MM.1S (cell line): ENCODE measurements at places on chromosomes 11 and 22.

DNA sequence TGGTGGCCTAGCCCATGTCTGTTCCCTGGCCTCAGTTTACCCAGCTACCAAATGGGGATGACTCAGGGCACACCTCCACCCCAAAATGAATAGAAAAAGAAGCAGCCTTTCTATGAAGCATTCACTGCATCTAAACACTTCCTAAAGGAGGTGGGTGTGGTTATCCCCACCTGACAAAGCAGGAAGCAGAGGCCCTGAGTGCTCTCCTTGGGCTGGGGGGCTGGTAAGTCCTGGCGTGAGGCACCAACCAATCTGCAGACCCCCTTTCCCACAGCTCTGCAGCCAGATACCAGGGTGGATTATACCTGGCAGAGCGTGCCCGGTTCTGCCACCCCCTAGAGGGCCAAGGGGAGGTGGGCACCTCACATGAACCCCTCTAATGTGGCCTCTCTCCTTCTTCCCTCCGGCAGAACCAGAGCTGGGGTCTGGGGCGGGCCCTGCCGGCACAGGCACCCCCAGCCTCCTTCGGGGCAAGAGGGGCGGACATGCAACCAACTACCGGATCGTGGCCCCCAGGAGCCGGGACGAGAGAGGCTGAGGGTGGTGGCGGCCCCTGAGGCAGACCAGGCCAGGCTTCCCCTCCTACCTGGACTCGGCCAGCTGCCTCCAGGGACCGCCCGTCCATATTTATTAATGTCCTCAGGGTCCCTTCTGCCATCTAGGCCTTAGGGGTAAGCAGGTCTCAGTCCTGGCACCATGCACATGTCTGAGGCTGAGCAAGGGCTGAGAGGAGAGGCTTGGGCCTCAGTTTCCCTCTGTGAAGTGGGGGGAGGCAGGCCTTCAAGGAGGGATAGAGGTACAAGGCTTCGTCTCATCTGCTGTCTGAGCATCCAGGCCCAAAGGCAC lies 9.2 kb downstream of the RHBDD3 start:
- DNase-seq, result no peak

DNA sequence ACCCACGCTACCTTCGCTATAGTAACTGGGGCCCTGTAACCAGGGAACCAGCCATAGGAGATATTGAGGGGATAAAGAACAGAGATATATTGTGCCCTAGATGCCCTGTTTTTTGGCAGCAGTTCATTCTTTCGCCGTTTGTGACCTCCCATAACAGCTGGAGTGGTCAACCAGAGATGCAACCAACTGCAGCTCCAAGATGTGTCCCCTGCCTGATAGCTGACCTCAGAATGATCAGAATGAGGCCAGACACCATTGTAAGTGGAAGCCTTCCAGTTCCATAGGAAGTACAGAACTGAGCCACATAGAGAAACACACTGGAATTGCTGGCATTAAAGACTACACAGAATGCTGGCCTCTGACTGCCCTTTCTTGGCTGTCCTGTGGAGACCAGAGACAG lies 39.2 kb downstream of the P4HA3 start:
- DNase-seq, result no peak

GRCh38 chr22:17922925-17923903 lies 101.1 kb downstream of the MICAL3 start:
- no peak for DNase-seq

DNA sequence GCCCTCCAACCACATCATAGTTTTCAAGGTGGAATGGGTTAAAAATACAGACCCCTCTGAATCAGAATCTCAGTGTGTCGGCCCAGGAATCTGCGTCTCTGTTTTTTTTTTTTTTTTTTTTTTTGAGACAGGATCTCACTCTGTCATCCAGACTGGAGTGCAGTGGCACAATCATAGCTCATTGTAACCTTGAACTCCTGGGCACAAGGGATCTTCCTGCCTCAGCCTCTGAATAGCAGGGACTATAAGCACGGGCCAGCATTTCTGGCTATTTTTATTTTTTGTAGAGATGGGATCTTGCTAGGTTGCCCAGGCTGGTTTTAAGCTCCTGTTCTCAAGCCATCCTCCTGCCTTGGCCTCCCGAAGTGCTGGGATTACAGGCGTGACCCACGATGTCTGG lies 28.2 kb downstream of the MIAT start:
- DNase-seq, result no peak

DNA sequence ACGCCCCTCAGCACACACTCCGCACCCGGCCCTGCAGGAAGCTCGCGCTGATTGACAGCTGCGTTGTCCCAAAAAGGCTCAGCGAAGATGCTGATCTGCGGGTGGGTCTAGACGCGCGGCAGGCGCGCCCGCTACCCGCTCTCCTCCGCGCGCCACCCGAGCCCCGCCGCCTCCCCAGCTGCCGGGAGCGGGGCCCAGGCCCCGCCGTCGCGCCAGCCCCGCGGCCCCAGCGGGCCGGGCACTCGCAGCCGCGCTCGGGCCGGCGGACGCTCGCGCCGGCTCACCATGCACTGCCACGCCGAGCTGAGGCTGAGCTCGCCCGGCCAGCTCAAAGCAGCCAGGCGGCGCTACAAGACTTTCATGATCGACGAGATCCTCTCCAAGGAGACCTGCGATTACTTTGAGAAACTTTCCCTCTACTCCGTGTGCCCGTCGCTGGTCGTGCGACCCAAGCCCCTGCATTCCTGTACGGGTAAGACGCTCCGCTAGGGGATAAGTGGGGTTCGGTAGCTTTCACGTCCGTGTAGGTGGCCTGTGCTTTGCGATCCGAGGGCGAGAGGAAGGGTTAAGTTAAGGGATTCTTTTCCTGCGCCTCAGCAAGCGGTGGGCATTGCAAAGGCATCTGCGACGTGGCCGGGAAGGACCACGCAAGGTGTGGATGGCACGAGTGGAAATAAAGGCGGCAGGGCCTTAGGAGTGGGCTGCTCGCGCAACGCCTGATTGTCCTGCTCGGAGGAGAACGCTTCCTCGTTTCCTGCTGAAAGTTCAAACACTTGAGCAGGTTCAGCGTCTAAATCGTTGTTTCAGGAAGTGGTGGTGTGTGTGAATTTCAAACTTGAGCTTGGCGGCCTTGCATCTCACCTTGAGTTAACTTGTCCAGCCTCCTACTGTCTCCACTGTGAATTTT lies at the start of gene BARX2:
Gene BARX2, plus strand, starts transcription at position 98 of the 907 bp plus-strand sequence. Its CDS starts 188 bp downstream, at position 286.
- DNase-seq, result peak; percentile 79

GRCh38 chr11:83175815-83176214 lies 17.7 kb upstream of the ANKRD42 start:
- no peak for DNase-seq

DNA sequence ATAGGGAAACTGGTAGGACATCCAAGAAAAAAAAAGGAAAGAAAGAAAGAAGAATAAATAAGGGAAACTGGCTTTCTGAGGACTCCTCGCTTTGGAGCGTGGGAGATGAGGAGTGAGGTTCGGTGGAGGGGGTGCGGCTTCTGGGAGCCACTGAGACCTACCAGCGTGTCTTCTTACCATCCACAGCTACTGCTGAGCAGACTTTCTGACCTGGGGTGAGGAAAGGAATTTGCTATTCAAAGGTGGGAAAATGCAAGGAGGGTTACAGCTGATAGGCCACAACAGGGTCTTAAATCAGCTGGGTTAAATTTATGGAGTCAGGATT lies 488 bp upstream of the SELENOM start:
- DNase-seq, result no peak

DNA sequence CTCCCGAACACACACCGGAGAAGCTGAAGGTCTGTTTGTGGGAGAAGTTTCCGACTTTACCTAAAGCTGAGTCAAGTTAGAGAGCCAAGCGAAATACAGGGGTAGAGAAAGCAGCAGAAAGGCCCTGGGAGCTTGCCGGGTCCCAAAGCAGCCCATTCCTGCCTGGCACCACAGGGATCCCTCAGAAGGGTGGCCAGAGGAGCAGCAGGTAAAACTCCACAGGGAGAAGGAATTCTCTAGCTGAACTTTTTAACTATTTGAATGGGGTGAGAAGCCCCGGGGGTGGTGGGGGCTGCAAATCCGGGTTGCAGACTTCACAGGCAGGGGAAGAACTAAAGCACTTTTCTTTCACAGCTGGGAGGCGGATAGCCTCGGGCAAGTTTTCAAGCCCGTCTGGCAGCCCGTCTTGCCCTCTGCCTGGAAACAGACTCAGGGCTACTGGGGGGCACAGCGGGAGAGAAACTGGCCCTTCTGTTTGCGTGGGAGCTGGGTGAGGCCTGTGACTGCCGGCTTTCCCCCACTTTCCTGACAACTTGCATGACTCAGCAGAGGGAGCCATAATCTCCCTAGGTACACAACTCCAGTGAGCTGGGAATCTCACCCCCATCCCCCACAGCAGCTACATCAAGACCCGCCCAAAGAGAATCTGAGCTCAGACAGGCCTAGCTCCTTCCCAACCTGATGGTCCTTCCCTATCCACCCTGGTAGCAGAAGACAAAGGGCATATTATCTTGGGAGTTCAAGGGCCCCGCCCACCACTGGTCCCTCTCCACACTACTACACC lies 311.0 kb downstream of the SBF2 start:
- no peak for DNase-seq

DNA sequence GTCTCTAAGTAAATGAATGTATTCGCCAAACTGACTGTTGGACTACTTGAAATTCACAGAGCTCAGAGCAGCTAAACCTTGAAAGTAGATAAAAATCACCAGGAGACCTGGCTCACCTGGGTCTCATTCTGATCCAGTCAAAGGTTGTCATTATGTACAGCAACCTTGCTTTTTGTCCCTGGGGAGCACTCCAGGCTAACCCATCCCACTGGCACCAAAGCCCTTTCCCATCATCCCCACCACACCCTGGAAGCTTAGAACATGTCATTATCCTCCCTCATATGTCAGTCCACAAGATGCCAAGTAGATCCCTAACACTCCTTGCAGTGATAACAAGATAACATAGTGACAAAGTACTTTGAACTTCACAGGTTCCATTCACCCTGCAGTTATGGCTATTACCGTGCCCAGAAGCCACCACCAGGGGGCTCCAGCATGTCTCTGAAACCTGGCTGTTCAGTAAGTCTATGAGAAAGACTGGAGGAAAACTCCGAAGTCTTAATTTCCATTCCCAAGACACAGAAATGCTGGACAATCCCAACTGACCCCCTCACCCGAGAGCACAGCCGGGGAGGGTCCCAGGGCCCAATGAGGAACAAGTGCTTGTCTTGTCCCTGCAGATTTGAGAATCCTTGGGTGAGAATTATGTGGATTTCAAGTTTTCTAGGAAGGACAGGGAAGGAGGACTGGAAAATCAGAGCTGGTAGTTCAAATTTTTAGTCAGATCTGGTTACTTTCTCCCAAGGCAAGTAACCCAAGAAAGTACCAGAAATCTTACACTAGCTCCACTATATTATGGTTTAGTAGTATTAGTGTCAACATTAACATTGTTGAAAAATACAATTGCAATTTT lies 43.0 kb upstream of the USP47 start:
- peak; percentile 76 for DNase-seq

GRCh38 chr22:24697621-24698082 lies 76.9 kb downstream of the PIWIL3 start:
- no peak for DNase-seq

DNA sequence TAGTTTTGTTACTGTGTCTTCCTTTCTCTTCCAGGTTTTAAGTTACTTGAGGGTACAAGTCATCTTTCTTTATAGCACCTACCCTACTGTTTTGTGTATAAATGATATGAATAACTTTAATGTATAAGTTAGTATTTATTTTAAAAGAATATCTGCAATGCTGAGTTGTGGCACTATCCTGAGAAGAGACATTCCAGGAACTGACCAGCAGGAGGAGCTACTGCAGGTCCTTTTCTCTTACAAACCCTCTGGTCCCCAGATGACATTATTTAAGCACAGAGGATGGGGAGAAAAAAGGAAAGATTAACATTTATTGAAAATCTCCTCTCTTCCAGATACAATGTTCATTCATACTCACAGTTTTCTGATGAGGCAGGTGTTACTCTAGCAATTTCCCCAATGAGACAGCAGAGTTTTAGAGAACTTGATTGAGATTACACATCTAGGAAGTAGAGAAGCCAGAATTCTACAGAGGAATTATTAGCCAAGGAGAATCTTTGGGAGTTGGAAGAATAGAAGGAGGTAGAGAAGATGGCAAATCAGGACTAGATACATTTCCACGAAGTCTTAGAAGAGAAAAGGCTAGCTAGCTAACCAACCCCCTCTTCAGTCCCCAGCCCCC lies 541.2 kb upstream of the API5 start:
- peak; percentile 41 for DNase-seq

- DNase-seq, result peak; percentile 69
These were observed 3.3 kb upstream of the TPP1 start for GRCh38 chr11:6622261-6623171.

DNA sequence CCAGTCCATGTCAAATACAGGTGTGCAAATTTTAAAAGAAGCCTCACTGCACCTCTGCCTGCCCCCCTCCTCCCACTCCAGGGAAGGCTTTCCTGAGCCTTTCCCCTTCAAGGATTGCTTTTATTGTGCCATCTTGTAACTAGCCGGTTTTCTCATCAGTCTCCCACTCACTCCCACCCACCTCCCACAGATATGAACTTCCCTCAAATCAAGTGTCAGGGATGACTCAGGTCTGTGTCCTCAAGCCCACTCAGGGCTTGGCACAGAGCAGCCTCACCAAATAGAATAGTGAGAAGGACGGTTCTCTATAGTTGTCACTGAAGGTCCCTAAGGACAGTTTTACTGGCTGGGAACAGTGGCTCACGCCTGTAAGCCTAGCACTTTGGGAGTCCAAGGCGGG lies 43.0 kb downstream of the THAP12 start:
- no peak for DNase-seq

DNA sequence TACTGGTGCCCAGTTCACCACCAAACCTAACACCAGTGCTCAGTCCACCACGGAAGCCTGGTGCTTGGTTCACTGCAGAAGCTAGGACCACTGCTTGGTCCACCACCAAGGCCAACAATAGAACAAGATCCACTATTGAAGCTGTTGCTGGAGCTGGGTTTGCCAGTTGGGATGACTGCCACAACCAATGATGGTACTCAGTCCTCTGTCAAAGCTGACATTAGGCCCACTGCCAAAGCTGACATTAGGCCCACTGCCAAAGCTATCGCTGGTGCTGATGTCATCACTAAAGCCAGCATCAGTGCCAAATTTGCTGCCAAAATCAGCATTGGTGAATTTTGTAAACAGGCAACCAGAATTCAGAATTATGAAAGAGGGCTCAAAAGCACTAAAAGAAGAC lies 1850.2 kb upstream of the RAG2 start:
- DNase-seq, result no peak

DNA sequence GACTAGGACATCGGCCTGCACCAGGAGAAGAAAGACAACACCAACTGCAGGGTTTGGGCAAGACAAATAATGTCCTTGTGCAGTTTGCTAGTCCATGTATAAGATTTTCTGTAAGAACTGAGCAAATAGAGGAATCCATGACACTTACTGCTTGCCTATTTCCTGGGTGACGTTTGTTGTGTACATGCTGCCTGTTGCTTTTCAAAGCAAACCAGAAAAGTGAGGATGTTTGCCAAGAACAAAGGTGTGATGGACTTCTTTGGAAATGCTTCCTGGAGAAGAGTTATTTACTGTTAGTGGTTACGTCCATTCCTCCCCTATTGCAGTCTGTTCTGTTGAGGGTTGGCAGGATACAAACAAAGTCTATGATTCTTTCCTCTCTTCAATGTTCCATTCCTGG lies 126.5 kb downstream of the CASP12 start:
- DNase-seq, result no peak
